ENCODE measurements at places on chromosomes 7 and 10. TPM values are rescaled to one million over a fixed set of nuclear protein-coding genes. Genes with fewer than 3 reads are reported as not detected.

Gene CPA2
- not detected for total RNA-seq

Gene DPP6
- total RNA-seq: 1.6 TPM

Gene TMEM184A
- 4.4 TPM for total RNA-seq

Gene SLC26A4
- 1.0 TPM for total RNA-seq

Gene TPK1
- total RNA-seq: 7.6 TPM

DNA sequence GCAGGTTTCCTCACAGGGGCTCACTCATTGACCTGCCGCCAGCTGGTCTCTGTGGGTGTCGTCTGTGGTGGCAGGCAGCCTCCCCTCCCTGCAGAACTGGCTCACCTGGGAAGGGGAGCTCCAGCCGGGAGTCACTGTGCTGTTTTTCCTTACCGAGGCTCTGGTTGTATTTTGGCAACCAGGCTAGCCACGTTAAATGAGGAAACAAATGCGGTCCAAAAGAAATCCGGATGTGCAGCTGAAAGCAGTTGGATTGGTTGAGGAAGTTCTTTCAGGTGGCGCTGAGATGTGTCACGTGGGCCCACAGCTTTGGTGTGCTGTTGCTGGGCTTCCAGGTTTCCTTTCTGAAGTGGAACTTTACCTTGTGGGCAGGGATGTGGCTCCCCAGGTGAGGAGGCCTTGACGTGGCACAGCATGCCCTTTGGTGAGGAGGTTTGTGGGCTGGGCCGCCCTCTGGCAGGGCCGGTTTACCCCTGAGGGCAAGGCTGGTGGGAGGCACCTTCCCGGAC lies 14.2 kb downstream of the MTURN start:
- DNase-seq: peak; percentile 81

- no peak for DNase-seq
These were observed 40.5 kb upstream of the PRKAR1B start for GRCh38 chr7:767580-767940.

DNA sequence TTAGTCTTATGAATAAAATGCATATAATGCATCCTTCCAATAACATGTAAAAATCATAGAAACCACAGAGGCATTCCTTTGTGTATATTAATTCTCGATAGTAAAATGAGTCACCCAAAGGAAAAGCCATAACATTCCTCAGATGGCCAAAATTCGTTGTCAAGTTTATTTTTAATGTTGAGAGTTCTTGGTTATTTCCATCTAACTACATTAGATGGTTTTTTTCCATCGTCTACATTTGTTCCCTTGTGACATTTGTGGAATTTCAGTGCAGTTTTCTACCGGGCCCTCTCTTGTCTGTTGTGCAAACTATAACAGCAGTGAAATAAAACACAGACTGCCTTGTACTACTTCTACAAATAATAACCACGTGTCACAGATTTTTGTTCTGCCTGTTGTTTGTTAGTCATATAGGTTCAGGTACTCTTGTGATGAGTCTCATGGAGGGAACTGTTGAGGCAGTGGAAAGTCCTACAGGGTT lies 54.7 kb upstream of the CCAR1 start:
- DNase-seq: no peak

DNA sequence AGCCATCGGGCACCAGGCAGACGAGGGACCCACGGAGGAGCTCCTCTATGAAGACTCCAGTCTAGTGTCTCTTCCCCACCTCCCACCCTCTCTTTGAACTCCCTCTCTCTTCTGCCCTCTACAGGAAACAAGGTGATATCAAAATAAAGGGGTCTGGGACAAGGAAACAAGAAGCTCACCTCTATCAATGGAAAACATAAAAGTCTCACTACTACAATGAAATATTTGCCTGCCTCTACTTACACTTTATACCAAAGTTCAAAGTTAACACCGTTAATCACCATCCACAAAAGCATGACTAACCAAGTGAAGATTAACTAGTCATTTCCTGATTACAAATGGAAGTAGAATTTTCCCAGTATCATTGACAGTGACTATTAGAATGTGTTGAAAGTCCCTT lies 82.2 kb downstream of the PARD3 start:
- no peak for DNase-seq

DNA sequence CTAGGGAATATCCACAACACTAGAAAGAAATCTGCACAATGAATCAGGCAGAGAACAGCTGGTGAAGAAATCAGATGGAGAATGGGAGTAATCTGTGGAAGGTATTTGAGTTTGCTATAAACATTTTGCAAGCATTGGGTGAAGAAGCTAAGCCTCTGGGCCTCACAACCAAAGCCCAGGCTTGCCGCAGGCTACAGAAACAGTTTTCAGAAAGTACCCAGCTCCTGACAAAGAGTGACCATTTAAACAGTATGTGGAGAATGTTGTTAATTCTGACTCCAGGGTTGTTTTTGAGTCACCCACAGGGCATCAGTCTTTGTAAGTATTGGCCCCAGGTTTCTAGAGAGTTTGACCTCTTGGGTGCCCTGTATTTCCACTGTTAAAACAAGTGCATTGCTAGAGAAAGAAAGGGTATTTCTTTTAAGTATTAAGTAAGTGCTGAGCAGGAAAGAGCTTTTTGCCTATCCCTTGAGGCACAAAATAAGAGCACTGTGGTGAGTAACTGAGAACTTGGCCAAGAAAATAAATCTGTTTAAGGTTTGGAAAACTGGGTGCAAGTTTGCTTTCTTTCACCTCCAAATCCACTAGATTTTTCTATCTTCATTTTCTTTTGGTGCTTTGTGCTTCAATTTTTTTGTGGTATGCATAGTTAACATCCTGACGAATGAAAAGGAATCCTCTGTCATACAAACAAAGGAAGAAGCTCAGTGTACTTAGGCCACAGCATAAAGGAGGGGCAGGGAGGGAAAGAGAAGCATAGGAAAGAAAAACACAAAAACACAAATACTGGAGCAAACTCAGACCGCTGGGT lies 691.8 kb downstream of the SUGCT start:
- DNase-seq: no peak

DNA sequence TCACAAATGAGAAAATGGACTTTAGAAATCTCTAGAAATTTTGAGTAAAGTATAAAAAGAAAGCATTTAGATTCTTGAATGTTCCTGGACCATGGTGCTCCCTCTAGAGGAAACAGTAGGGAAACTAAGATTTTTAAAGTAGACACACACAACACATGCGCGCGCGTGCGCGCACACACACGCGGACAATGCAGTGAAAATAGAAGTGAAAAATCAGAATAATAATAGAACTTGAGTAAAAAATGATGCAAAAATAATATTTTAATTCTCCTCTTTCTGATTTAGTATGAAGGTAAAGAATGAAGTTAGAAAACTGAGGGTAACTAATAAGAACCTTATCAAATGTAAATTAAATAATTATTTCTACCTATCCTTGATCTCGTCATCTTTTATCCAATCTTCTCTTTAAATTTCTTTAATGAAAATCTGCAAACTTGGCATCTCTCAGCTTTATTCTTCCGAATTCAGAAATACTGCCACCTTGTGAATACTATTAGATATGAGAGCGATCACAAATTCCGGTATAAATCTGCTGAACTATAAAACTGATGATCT lies 117.0 kb upstream of the AMPH start:
- no peak for DNase-seq

DNA sequence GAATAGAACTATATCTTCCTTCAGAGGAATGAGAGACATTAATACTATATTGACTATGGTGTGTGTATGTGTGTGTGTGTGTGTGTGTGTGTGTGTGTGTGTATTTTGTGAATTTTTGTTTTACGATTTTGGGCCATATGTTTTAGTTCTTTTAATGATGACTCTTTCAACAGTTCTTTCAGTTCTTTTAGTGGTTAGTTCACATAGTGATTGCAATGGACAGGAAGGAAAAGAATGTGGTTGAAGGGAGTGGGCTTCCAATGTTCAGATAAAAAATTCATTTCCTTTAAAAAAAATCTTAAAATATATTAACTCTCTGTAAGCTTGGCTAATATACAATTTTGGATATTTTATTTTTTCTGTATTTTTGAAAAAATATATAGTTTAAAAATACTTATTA lies 315.7 kb upstream of the DGKB start:
- DNase-seq: no peak

DNA sequence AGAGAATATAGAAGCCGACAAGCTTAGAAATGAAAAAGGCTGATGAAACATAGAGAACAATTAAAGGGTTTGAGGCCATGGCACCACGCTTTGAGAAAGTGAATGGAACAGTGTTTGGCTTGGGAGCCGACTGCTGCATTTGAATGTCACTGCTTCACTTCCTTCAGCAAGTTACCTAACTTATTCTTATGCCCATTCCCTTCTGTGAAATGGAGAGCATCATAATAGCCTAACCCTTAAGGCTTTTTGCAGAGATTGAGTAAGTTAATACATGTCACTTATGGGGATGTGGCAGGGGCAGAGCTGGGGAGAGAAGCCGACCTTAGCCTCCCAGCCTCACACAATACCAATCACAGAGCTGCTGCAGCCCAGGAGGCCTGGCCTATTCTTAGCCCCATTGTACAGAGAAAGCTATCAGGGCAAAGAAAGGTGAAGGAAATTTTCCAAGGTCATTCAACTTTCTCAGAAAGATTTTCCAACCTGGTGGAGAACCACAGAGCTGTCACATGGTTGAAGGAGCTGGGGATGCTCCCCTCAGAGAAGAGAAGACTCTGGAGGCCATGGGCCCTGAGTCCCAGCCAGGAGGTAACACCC lies 186.0 kb upstream of the GDF10 start:
- no peak for DNase-seq

DNA sequence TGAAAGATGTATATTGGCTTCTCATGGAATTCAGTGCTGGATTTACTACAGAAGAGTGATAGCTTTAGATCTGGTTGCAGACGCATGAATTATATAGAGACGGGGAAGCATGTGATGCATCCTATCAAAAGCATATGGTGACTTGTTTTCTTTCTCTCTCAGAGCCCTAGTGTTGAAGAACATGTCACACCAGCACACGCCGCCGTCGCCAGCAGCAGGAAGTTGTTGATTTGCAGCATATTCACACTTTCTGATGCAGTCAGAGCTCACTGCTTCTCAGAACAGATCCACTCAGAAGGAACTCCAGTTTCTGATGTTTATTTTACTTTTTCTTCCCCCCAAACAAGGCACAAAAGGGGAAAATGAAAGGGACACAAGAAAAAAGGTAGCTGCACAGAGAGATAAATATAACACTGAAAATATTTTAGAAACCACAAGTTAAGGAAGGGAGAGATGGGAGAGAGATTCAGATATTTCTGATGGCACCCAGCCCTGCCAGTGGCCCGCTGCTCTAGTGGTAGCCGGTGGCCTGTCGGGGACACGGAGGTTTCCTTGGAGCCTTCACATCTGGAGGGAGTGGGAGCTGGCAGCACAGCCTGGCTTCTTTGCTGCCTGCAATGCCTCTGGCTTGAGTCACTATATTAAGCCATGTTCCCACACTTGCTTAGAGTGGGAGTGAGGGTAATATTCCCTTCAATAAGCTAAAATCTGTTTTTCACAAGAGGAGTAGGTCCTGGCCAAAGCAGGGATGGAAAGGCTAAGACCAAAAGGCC lies 123.2 kb downstream of the NRP1 start:
- no peak for DNase-seq

DNA sequence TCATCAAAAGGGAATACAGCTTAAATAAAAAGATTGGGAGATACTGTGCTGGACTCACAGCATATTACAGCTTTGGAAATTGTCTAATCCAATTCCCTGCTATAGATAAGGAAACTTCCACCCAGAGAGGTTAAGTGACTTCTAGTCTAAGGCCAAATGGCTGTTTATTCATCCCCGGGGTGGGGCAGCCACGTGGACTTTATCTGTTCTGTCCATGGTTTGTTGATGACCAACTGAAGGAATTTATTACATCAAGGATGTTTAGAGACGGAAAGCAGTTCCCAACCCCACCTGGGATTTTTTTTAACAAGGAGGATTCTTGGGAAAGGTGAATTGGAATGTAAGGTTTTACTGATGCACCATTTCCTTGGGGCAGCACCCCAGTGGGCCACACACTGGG lies 88.6 kb downstream of the ATXN7L1 start:
- DNase-seq: no peak

DNA sequence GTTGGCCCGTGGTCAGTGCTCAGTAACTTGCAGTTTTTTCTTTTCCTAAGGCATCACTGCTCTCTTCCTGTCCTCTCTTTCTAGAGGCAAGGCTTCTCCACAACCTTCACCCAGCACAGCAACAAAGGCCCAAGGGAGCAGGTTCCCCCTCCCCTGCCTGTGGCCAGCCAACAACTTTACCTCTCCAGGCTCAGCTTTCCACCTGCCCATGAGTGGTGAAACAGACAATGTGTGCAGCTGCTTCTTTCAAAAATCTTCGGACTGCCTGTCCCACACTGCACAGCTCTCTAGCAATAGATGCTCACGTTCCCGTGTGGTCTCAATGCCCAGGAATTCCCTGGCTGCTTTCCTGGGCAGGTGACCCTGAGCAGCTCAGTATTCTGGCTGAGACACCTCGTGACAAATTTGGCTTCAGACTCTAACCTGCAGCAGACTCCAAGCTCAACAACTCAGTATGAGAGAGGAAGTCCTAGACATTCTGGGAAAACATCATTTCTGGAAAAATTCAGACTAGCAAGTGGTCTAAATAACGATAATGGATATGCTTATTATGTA lies 28.9 kb upstream of the TMEM72 start:
- no peak for DNase-seq

DNA sequence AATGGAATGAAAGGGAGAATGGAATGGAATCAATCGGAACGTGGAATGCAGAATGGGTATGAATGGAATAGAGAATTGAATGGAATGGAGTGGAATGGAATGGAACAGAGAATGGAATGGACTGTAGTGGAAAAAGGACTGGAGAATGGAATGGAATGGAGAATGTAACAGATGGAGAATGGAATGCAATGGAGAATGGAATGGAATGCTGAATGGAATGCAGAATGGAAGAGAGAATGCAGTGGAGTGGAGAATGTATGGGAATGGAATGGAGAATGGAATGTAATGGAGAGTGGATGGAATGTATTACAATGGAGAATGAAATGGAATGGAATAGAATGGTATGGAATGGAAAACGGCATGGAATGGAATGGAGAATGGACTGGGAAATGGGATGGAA lies 96.9 kb downstream of the NSUN6 start:
- DNase-seq: no peak

GRCh38 chr10:70967591-70968587 lies 79.5 kb upstream of the PCBD1 start:
- no peak for DNase-seq

GRCh38 chr10:14379556-14380280 lies 49.0 kb upstream of the FRMD4A start:
- DNase-seq: no peak

Measured in upper lobe of right lung (tissue), 1 donor.